ENCODE measurements at places on chromosomes 4 and X.
A peak's percentile ranks its signal among the peaks of the same experiment; 100 is the strongest.

DNA sequence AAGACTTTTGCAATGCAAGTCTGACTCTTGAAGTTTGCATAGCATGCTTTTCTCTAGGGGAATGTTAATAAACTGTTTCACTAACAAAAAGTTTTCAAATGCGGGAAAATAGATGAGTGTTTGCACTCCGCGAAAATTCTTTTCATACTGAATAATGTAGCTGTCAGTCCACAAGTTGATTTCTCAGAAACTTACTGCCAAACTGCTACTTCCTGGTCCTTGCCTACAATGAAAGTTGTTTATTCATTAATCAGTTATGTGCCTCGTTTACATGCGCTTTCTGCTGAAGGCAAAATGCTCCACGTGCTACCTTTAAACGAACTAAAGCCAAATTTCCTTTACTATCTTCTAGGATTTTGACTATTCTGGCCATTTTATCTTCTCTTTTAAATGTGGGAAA, 166.2 kb downstream of the MAGEB17 start:
- DNase-seq, result no peak

GRCh38 chrX:47380268-47380667, 9.9 kb downstream of the ZNF157 start:
- DNase-seq, result peak; percentile 6

DNA sequence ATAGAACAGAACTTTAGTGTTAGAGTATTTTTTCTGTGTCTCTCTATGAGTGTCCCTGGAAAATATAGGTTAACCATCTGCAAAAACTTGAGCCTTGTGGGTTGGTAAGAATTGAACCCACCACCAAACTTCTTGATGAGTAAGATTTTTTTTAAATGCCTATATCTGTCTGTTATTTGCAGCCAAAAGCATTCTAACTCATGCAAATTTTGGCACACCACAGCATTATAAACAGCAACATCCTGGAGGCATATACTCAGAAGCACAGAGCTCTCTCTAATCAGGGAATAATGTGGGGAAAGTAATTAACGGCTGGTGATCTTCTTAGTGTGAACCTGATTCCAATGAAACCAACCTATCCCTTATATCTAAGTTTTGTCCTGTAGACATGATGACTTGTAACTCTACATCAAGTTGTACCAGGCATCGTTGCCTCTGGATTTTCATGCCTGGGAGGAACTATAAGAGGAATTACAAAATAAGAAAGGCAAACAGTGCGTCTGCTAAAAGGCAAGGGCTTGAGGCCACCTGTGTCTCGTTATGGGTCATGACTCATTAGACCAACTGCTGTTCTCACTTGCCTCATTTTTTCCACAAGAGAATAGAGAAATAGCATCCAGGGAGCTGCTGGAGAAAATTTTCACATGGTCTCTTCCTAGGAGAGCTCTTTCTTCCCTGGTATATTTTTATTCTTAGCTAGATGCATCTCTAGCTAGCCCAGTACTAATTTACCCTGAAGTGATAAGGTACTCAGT, 202.4 kb downstream of the CHIC2 start:
- DNase-seq, result no peak

DNA sequence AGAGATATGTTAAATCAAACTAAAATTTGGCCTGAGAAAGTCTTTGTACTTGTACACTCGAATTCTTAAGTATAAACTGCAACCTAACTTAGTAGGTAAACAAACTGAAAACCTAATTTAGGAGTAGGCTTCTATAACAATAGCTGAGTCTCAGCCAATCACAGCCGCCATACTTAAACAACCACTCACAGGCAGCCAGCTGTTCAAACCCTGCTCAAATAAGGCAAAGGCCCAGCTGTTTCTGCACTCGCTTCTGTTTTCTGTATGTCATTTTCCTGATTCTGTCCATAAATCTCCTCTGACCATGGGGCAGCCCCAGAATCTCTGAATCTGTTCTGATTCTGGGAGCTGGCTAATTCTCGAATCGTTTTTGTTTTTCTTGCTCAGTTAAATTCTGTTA, 7.8 kb upstream of the PLS3 start:
- DNase-seq, result no peak

GRCh38 chrX:264634-265455, 16.3 kb upstream of the PLCXD1 start:
- DNase-seq, result no peak

DNA sequence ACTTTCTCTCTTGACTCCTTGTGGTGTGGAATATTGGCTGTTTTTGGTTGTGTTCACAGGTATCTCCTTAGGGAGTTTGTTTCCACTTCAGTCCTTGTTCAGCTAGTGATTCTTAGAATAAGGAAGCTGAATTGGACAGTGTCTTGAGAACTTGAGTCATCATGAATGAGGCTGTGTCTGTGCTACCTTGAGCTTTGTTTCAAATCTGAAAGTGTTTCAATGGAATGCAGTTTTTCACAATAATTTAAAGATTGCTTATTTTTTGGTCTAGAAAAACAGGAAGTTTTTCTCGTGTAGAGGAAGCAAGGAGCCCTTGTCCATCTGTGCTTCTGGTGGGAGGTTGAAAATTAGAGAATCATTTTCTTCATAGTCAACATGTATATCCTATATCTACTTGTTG, 76.5 kb downstream of the ZNF518B start:
- no peak for DNase-seq

All from Ammon's horn (tissue), 1 donor.